Coronary artery (tissue), 2 donors: ENCODE measurements at places on chromosomes 16 and 17.
A peak's percentile ranks its signal among the peaks of the same experiment; 100 is the strongest.

- no peak for DNase-seq
Measured at GRCh38 chr17:48546137-48546923, 1.4 kb upstream of the HOXB2 start.

DNA sequence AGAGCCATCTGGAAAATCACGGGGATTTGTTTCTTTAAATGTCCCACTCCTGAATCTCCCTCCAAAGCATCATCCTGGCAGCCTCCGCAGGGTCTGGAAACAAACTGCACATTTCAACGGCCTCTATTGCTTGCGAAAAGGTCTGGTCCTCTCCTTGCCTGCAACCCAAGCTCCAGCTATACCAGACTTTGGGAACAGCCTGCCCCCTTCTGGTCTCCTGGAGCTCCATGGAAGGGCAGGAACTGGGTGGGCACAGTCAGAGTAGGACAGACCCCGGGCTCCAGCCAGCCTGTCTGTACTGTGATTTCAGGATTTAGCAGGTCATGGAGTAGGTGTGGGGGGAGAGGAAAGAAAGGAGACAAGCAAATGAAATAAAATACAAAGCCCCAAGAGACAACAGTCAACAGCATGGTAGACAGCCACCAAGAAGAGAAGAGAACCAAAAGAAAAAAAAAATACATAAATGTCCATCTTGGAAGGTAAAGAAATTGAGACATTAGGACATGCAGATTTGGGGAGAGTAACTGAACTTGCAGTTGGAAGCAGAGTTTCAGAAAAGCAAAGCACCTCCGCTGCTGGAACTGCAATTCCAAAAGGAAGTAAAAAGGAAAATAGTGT is 2.7 kb downstream of the XYLT1 start:
- peak; percentile 79 for DNase-seq

- DNase-seq = no peak
Measured at GRCh38 chr16:51898872-51899271, 648.1 kb downstream of the TOX3 start.

- DNase-seq = no peak
Measured at GRCh38 chr17:60901242-60901641, 223.6 kb downstream of the BCAS3 start.

DNA sequence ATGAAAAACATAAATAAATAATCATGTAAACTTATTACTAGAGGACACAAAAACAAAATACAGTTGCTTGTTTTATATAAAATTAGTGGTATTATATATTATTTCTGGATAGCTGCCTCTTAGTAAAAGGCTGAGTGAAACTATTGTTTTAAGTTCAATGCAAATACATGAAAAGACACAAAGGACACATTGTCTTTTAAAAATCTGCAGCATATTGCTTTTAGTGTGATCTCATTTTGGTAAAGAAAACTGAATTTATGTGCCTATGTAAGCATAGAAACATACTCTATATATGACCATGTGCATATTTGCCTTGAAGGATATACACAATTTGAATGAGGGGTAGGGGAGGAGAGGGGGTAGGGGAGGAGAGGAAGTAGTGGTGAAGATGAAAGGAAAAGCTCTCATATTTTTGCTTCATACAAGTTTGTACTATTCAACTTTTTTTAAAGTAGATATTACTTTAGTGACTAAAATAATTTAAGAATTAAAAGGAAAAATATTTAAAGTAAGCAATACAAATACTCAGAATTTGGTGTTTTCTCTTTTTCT is 5.8 kb downstream of the ABCA10 start:
- DNase-seq = no peak

- no peak for DNase-seq
Measured at GRCh38 chr17:77098884-77099545, 41.8 kb upstream of the SEC14L1 start.

- no peak for DNase-seq
Measured at GRCh38 chr16:64695684-64696083, 426.2 kb downstream of the CDH11 start.

DNA sequence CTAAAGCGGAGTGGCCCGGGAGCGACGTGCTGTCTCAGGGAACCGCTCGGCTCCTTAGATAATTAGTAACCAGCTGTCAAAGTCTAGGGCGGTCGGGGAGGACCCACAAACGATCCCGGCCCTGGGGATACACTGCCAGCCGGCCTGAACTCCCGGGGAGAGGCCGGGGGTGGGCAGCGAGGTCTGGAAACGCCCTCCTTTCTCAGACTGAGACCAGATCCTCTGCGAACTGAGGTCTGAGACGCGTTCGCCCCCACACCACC is 1.3 kb downstream of the HNF1B start:
- no peak for DNase-seq

GRCh38 chr17:56810891-56811775 is 22.6 kb downstream of the C17orf67 start:
- no peak for DNase-seq

DNA sequence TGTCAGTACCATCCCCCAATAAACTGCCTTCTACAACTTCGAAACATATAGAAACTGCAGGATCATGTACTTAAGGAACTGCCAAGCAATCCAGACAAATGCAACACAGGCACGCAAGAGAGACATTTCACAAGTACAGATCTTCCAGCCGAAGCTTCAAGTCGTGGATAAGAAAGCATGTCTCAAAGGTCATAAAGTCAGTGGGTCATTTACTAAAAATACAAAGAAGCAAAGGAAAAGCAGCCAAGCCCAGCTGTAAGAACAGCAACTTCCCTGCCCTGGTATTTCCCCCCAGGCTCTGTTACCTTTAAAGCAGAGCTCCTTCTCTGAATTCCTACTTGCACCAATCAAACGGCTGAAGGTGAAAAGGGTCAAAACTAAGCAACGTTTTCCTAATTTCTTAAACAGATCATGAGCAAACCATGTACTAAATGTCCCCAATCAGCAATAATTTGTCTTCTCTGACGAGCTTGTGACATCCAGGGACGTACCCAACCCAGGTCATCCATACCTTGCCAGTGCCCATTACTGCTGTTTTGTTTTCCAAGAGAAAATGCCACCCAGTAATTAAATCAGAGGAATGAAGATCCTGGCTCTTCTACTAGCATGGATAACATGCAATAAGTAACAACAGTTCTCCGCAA is 1.7 kb downstream of the AKTIP start:
- DNase-seq = no peak

DNA sequence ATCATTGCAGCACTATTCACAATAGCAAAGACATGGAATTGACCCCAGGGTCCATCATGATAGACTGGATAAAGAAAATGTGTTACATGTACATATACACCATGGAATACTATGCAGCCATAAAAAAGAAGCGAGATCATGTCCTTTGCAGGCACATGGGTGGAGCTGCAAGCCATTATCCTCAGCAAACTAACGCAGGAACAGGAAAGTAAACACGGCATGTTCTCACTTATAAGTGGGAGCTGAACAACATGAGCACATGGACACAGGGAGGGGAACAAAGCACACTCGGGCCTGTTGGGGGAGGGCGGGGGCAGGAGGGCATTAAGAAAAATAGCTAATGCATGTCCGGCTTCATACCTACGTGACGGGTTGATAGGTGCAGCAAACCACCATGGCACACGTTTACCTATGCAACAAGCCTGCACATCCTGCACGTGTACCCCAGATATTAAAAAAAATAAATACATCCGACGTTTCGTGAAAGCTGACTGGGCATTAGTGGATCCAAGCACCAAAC is 28.9 kb downstream of the ZNF778 start:
- DNase-seq = no peak

GRCh38 chr17:65278820-65279184 is 141.6 kb downstream of the RGS9 start:
- DNase-seq = no peak

DNA sequence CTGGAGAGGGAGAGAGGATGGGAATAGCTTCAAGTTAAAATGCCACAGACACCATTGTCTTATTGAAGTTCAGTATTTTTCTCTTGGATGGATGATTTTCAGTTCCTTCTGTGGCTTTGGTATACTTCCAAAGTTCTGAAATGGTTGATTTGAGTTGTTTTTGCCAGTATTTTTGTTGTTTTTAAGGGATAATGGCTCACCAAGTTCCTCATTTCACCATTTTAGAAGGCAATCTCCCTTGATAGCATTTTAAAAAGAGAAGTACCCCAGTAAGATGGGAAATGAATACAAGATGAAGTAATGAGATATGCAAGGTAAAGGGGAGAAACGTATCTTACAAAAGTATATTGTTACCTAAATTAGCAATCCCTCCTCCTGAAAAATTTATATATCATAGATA is 18.5 kb upstream of the SPDYE4 start:
- DNase-seq = no peak

- peak; percentile 86 for DNase-seq
Measured at GRCh38 chr16:48385253-48386150, at the start of gene SIAH1. TSS of gene SIAH1 (minus strand) at chr16:48385413. CDS start at chr16:48362428, 22,985 bp downstream.

- DNase-seq = no peak
Measured at GRCh38 chr16:1197237-1197866, 27.7 kb downstream of the TPSG1 start.
